ENCODE measurements at places on chromosomes 4 and X. TPM values are rescaled to one million over a fixed set of nuclear protein-coding genes. Genes with fewer than 3 reads are reported as not detected.
A peak's percentile ranks its signal among the peaks of the same experiment; 100 is the strongest.

Gene ITIH6
- not detected for total RNA-seq

Gene TASL
- not detected for total RNA-seq

- peak; percentile 4 for DNase-seq
Observed at GRCh38 chr4:89598602-89599001, 238.4 kb downstream of the SNCA start.

DNA sequence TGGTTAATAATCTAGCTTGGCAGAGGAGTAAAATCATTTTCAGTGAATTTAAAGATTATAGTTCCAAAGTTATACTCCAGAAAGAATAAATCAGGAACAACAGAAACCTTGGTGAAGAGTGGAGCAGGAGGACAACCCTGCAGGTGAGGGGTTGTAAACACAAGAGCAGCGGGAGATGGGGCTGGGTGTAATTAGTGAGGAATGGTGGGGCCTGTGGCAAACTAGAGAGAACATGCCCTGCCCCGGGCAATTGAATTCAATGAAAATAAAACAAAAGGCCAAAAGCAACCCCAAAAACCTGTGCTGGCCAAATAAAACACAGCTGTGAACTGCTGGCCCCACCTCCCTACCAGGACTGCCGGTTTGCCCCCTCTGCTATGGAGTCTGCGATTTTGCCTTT, 325.2 kb downstream of the NR3C2 start:
- DNase-seq: no peak

- DNase-seq: no peak
Observed at GRCh38 chr4:168771251-168771650, 238.8 kb downstream of the CBR4 start.

DNA sequence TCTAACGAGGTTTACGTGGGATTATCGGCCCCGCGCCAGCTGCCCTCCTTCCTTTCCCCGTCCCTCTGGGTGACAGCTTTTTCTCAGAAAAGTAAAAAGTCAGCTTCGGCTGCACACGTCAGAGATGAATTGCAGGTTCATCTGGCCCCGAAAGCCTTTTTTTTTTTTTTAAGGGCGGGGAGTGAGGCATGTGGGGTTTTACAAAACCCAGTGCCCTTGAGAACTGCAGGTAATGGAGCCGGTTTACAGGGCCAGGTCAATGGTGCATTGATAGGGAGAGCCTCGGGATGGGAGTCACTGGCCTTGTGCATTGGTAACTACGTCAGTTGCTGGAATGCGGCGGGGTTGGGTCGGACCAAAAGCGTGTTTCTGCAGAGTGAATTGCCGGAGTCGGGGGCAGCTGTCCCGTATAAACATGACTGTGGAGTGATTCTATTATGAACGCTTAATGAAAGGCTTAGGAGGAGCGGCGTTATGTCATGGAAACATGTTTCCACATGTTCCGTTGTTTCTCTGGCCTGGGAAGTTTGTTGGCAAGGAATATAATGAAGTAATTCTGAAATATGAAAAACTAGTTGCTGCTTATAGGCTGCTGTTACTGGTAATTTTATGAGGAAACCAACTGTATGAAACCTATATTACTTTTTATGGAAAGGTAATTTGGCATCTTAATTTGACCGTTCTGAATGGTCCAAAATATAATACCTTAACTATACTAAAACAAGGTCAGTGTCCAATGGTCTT, 1.1 kb downstream of the HSPA4L start:
- peak; percentile 66 for DNase-seq

DNA sequence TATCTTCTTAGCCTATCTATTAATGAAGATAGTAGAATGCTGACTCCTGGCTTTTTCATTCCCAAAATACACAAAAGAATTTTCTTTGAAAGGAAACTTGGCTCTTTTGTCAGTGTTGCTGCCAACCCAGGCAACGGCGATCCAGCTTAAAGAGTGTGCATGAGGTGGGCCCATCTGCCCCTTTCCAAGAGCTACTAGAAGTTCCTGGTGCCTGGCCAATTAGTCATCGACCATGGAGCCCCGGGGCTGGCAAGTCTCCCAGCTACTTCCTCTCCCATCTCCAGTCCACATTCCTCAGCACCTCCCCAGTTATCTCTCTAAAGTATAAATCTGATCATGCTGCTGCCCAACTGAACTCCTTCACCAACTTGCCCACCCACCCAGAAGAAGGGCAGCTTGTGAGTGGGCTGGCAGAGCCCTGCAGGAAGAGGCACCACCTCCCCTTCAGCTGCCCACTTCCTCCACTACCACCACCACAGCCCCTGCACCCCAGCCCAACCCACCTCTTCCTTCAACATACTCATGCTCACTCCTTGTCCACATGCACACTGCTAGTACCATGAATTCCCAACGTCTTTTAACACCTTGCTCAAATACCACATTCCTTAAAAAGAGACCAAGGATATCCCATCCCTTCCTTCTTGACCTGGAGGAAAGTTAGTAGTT, 158.2 kb upstream of the MAP3K15 start:
- DNase-seq: peak; percentile 94
